ENCODE measurements at places on chromosomes 3 and 15. TPM values are rescaled to one million over a fixed set of nuclear protein-coding genes. Genes with fewer than 3 reads are reported as not detected.

The NTRK3 gene
- total RNA-seq, result 0.28 TPM

The AVEN gene
- 31.7 TPM for total RNA-seq

The PPP1R14D gene
- total RNA-seq, result not detected

The PLA2G4E gene
- total RNA-seq, result not detected

The SKIC8 gene
- total RNA-seq, result 83.0 TPM

The GOLGA6L9 gene
- 1.4 TPM for total RNA-seq

The UNC45A gene
- total RNA-seq, result 91.3 TPM

The KBTBD8 gene
- 2.4 TPM for total RNA-seq
